ENCODE measurements at places on chromosomes 1 and 21.

DNA sequence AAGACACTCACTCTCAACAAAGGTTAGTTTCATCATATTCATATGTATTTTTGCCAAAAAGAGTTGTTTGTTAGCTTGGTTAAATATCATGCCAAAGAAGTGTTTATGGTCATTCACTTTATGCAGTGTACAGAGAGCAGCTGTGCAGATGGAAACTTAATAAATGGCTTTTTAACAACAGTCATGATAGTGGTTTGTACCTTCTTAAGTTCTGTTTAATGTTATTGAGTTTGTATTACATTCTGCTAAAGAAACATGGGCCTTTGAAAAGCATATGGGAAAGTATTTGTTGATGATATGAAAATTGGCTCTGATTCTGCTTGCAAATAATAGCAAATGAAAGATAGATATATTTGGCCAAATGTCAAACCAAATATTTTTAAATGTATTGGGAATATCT lies 607.3 kb downstream of the NCAM2 start:
- DNase-seq, result no peak

GRCh38 chr1:26029864-26030481 lies 8.4 kb downstream of the EXTL1 start:
- no peak for DNase-seq

- no peak for DNase-seq
Measured at GRCh38 chr21:31156662-31157061, 118.4 kb upstream of the KRTAP19-8 start.

GRCh38 chr1:66476774-66477173 lies 57.2 kb upstream of the SGIP1 start:
- DNase-seq, result peak; percentile 30

DNA sequence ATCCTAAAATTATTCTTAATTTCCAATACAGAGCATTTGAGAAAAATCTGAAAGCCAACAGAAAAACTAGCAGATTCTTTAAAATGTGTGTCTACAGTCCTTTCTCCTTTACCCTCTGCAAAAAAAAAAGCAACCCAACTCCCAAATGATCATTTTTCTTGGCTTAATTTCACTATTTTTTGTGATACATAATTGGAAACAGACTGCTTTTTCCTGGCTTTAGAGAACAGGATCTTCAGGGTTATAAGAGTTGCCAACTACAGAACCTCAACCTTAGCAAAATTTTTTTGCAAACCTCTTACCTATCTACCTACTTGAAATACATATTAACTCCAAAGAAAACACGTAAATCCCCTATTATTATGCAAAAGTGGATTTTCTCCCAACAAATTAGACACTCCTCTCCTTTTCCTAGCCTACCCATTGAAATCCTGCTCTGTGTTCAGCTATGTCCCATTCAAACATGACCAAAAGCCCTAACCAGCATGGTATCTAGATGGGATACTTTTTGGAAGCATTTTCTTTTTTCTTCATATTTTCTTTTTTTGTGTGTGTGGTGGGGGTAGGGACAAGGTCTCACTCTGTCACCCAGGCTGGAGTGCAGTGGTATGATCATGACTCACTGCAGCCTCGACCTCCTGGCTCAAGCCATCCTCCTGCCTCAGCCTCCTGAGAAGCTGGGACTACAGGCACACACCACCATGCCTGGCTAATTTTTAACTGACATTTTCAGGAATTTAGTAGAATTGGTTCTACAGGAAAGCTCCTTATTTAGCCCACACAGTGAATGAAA lies 9.0 kb downstream of the TGFBR3 start:
- no peak for DNase-seq

- no peak for DNase-seq
Measured at GRCh38 chr1:113742515-113742914, 16.8 kb downstream of the PHTF1 start.

- DNase-seq, result no peak
Measured at GRCh38 chr21:28633839-28634555, 358.7 kb downstream of the LTN1 start.

DNA sequence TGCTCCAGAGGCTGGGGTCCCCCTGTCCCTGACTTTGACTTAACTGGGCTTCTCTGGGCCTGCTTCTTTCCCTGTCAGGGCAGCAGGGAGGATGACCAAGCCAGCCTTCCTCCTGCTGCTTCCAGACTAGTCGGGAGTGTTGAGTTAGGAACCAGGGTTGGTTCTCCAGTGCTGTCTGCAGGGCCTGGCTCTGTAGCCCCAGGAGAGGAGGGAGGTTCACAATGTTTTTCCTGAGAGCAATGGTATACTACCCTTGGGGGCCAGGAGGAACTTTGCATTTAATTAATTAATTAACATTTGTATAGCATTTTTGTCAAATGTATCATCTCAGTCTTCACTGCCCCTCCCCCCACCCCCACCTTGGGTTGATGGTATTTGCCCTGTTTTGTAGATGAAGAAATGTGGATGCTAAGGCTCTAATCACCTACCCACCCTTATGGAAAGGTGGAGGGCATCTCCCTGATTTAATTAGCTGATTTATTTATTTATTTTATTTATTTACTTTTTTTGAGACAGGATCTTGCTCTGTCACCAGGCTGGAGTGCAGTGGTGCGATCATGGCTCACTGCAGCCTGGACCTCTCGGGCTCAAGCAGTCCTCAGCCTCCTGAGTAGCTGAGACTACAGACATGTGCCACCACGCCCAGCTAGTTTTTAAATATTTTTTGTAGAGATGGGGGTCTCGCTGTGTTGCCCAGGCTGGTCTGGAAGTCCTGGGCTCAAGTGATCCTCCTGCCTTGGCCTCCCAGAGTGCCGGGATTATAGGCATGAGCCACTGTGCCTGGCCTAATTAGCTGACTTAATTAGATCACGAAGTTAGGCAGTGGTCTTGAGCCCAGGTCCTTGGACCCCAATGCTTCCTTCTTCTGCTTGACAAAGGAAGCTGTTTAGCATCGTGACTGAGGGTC lies 6.6 kb downstream of the H6PD start:
- DNase-seq, result no peak

GRCh38 chr1:50971748-50972305 lies 1.8 kb downstream of the CDKN2C start:
- no peak for DNase-seq

- DNase-seq, result no peak
Measured at GRCh38 chr1:231216498-231216897, 24.5 kb upstream of the GNPAT start.

DNA sequence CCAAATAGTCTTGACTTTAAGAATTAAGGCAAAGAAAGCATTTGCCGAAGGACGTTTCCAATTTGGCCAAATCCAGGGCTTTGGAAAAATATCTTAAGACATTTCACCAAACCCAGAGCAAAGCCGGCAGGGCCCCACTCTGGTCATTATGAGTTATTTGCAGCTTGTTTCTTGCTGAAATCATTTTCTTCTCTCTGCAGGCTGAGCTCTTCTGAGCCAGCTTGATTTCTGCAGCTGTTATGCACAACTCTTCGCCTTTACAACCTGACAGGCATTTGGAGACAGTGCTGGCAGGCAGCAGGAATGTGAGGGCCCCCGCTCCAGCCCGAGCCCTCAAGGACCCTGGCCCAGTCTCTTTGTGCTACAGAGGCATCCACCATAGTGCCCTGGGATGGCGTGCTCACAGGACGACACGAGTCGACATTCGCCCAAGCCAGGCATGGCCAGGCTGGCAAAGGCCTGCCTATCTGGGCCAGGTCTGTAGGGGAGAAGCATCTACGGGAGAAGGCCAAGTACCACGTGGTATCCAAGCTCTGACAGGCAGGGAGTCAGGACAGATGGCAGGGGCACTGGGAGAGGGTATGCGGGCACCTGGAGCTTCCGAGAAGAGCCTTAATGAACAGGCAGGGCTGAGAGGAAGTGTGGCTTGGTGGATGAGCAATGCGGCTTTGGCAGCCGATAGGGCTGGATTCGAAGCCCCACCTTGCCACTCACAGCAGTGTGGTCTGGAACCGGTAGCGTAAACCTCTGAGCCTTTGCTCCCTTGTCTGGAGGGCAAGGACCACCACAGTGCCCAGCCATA lies 32.3 kb downstream of the SYF2 start:
- no peak for DNase-seq

GRCh38 chr1:228646717-228647522 lies 88.4 kb upstream of the RHOU start:
- no peak for DNase-seq

DNA sequence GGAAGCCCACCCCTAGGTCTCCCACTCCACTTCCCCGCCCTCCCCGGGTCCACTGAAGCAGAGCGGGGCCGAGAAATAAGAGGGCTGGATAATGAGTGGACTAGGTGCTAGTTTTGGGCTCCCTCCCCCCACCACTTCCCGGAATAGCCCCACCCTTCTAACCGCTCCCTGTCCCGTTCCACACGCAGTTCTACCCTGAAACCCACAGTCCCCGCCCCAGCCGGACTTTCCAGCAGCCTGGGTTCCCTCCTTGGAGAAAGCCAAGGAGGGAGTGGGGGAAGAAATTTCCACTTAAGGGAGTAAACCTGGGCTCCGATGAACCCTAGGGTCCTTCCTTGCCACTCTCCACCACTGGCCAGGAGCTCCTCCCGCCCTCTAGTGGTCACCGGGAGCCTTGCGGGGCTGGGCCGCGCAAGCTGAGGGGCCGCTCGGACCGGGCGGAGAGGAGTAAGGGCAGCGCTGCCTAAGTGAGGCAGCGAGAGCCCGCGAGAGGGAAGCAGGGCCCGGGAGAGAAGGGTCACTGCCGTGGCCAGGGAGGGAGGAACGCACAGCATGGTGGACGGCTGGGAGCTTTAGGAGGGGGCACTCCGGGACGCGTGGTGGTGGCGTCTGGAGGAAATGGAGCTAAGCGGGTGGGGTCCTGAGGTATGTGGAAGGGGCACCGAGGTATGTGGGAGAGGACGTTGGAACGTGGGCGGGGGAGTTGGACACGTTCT lies 14.3 kb downstream of the THBS3 start:
- no peak for DNase-seq

- peak; percentile 5 for DNase-seq
Measured at GRCh38 chr1:35319988-35320713, 51.6 kb downstream of the ZMYM4 start.

- DNase-seq, result peak; percentile 28
Measured at GRCh38 chr1:200670242-200671118, 773 bp upstream of the DDX59 start.

GRCh38 chr1:46278807-46279206 lies 24.6 kb downstream of the LRRC41 start:
- DNase-seq, result no peak

DNA sequence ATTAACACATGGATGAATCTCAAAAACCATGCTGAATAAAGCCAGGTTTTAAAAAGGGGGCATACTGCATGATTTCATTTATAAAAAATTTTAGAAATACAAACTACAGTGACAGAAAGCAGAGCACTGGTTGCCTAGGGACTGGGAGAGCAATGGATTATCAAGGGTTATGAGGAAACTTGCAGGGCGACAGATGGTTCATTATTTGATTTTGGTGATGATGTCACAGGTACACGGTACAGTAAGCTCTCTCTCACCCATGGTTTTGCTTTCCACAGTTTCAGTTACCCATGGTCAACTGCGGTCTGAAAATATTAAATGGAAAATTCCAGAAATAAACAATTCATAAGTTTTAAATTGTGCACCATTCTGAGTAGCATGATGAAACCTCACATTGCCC lies 14.1 kb downstream of the VAMP4 start:
- DNase-seq, result no peak

Measured in non-pigmented ciliary epithelial cell (primary cell).